Eye (tissue), 1 donor: ENCODE measurements at places on chromosomes 13 and 19.
A peak's percentile ranks its signal among the peaks of the same experiment; 100 is the strongest.

GRCh38 chr19:55193481-55193880 lies 13.4 kb upstream of the SYT5 start:
- no peak for DNase-seq

- peak; percentile 88 for DNase-seq
Observed at GRCh38 chr19:33771384-33772101, 25.1 kb upstream of the KCTD15 start.

DNA sequence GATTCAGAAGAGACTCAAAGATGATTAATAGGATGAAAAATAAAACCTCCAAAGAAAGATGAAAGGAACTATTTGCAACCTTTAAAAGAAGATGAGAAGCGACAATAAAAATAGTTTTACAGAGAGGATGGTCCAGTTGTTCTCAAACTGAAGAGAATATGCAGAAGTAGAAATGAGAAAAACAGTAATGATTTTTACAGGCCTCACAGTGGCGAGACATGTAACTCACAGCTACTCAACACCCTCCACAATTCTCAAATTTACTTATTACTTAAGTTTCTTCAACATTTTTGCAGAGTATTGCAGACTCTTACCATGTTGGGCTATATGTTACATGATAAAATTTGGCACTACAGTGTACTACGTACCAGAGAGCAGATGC lies 20.8 kb downstream of the NUFIP1 start:
- no peak for DNase-seq

GRCh38 chr19:3319643-3320353 lies 46.6 kb upstream of the NFIC start:
- DNase-seq, result no peak

DNA sequence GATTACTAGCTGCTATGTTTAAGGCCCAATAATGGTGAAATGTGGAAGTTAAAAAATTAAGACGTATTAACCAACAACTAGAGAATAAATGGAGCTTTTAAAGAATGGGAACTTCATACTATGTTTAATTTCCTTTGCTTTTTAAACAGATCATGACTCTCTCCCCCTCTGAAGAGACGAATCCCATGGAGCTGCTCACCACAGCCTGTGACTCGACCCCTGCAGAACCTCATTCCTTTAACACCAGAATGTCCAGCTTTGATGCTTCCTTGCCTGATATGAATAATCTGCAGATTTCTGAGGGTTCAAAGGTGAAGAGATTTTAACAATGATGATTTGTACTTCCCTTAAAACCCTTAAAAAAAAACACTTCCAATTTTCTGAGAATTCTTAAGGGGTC lies 53.0 kb downstream of the ZAR1L start:
- DNase-seq, result no peak

GRCh38 chr13:85725433-85725832 lies 73.8 kb downstream of the SLITRK6 start:
- DNase-seq, result no peak

DNA sequence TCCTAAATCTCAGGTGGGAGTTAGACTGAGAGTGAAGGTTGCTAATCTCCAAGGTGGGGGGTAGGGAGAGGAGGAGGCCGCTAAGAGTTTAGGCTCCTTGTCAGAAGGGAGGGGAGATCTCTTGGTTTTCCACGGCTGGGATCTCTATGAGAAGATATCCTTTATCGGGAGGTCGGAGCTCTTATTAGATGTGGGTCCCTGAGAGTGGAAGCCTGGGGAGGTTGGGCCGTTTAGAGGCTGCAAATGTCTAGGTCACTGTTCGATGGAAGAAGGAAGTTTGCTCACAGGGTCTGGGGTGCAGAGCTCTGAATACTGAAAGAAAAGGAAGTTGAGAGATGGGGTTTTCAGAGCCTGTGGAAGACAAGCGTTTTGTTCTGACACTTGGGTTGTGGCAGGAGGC lies 3.8 kb downstream of the MYADM start:
- DNase-seq, result no peak

- DNase-seq, result peak; percentile 89
Observed at GRCh38 chr19:13978351-13979243, 26.3 kb downstream of the DCAF15 start.

DNA sequence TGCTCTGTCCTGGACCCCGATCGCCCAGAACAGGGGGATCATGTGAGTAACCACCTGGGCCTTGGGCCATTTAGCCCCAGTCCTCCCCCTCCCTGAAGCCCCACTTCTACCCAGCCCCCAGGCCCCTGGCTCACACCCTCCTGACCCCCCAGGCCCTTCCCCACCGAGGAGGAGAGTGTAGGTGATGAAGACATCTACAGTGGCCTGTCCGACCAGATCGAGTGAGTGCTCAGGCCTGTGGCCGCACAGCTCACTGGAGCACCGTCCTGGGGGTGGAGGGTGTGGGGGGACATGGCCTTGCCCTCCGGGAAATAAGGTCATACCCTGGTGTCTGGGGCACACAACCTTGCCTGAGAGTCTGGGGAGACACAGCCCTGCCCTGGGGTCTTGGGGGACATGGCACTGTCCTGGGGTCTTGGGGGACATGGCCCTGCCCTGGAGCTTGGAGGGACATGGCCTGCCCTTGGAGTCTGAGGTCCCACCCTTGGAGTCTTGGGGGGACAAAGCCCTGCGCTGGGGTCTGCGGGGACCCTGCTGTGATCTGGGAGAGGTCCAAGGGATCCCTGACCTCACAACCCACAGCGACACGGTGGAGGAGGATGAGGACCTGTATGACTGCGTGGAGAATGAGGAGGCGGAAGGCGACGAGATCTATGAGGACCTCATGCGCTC lies 49.3 kb downstream of the VAV1 start:
- DNase-seq, result no peak

DNA sequence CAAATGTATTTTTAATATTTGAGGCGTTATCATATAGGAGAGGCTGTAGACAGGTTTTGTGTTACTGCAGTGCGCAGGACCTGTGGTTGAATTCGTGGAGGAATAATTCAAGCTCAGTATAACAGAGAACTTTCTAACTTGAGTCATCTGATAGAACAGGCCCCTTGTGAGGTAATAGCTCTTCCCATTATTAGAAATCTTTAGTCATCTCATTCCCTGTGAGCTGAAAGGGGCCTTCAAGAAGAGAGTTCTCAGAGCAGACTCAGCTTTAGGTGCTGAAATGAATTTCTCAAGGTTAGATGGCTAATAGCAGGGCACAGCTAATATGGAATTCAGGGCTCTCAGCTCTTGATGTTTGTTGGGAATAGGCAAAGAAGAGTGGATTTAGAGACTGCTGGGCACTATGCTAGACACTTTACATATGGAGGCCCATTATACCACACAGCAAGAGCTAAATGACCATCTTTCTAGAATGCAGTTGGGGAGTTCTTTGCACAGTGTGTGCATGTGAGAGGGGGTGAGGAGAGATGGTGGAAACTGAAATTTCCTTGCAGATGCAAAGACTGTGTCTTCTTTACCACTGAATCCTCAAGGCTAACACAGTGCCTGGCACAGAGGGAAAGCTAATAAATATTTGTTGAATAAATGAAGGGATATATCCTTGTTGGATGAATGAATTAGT lies 89.5 kb downstream of the DGKH start:
- no peak for DNase-seq

- no peak for DNase-seq
Observed at GRCh38 chr13:92042522-92042921, 644.1 kb downstream of the GPC5 start.

DNA sequence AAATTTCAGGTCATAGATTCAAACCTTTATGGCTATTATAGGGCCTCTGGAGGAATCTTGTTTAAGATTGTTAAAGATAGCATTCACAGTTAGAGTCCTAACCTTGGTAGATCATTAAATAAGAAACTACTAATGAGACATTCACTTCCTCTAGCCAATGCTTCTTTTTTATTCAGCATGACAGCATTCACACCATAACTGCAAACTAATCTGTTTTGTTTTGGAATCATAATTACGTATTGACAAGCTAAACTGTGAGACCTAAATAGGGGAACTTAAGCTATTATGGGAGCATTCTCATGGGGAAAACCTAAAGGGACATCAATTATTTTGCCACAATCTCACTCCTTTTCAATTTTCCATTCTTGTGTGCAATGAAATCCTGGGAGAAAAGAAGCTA lies 653.8 kb downstream of the PCDH9 start:
- DNase-seq, result no peak

- DNase-seq, result no peak
Observed at GRCh38 chr19:35179830-35180229, 25.3 kb downstream of the FXYD5 start.

GRCh38 chr13:26185720-26186117 lies 36.4 kb downstream of the RNF6 start:
- DNase-seq, result no peak

DNA sequence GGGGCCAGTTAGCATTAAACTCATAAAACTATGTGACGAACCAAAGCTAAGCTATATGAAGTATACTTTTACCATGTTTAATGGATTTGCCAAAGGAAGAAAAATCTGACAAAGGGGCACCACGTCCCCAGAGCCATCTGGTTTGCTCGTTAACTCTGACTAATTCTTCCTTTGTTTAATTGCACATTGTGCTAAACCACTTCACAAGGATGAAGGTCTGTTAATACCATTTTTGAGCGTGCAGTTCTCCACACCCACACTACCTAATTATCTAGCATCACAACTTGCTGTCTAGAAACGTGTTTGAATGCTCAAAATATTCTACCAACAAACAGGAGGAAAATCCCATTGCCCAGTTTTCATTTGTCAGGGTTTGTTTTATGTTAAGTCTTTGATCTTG lies 74.8 kb downstream of the COL4A1 start:
- no peak for DNase-seq

DNA sequence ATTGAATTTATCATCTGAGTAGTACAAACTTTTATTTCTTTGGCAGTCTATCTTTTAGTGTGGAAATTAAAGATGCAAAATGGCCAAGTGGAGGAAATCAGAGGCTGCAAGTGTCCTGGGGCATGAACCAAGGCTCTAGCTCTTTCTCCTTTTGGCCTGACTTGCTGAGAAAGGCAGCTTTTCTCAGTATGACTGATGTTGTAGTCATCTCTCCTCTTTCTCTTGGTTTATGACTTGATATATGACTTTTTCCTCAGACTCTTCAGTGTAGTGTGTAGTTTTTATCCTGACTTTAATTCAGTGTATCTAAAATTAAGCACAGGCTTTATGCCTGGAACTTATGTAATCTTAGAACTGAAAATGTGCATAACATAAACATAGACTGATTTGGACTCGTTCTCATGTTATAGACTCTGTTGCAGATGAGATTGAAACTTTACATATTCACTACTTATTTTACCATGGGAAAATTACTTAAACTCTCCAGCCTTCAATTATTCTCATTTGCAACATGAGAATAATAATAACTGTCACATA lies 65.7 kb downstream of the SLITRK5 start:
- no peak for DNase-seq

DNA sequence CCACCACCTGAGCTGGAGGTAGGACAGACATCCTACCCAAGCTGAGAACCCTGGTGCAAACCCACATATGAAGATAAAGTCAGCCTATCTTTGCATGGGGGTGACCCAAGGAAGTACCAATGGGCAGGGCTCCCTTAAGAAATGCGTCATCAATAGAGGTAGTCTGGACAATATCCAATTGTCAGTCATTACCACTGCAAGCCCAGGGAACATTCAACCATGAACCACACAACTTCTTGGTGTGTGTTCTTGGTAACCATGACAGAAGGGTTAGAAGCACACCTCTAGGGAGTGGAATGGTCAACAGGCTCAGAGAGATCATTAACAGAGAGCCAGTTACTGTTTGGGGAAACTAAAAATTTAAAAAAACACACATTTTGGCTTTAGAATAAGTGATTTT lies 34.7 kb upstream of the DOCK9 start:
- DNase-seq, result no peak

DNA sequence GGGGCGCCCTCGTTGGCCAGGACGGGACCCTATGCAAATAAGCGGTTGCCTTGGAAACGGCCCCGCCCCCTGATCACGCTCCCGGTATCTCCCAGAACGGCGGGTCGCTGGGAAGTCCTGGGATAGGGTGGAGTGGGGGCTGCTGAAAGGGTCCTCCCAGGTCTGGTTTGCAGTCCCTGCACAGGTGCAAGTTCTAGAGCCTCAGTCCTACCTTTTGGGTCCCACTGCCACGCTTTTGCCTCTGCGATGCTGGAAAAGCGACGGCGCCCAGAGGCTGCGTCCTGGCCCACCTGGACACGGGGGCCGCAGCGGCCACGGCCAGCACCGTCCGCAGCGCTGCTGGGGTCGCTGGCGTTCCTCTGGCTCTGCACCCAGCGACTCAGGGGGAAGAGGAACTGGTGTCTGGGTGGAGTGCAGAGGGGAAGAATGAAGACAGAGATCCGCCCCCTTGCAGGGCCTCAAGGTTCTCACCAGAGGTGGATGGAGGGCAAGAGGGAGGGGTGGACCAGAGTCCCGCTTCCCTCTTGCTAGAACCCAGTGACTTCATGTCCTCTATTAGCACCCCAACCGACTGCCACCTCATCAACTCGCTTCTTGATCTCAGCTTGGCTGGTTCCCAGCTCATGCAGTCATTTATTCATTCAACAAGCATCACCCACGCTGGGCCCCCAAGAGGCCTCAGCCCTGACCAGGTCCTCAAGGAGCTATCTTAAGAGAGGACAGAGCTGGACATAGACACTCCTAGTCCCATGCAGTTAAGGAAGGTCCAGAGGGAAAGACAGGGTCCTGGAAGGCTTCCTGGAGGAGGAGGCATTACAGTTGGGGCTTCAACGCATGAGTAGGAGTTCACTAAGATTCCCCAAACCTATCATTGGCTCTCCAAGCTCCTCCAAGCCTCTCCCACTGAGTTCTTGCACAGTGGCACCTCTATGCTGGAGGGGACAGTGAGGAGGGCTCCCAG lies at the start of gene LRRC25:
LRRC25 (minus strand) TSS at position 381 of the 961 bp plus-strand sequence. CDS start 659 bp downstream, outside the sequence.
- peak; percentile 54 for DNase-seq
